ENCODE measurements at places on chromosomes 7 and 10.

GRCh38 chr7:91731976-91732375 is 148.5 kb downstream of the MTERF1 start:
- DNase-seq, result no peak

DNA sequence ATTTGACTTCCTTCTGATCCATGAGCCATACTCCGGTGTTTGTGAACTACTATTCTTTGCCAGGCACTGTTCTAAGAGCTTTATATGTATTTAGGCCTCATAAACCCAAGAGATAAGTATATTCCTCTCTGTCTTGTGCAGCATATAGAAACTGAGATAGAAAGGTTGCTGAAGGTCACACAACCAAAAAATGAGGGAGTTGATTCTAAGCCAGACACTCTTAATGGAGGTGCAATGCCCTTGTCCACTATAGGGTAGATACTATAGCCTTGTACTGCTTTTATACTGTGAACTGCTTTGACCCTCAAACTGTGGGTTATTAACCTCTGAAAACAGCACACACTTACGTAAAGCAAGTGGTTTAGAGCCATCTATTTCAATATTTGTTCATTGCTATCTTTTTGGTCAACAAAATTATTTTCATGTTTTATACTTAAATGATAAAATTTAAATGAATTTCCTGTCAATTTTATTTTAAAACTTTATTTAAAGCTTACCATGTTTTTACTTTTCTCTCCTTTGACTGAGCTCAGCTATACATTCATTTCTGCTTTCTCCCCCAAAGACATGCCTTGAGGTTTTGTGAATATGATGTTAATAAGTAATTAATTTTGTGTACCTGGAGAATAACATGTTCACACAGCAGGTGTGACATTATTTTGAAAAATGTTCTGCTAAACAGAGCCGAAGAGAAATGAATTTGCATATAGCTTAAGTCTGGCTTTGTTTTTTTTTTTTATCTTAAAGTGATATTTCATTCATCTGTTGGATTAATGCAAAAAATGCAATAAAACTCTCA is 687.3 kb downstream of the DNAJB9 start:
- DNase-seq, result no peak

- no peak for DNase-seq
These were observed 12.6 kb downstream of the TRIM8 start for GRCh38 chr10:102656791-102657371.

GRCh38 chr7:153943457-153943856 is 108.7 kb upstream of the DPP6 start:
- no peak for DNase-seq

DNA sequence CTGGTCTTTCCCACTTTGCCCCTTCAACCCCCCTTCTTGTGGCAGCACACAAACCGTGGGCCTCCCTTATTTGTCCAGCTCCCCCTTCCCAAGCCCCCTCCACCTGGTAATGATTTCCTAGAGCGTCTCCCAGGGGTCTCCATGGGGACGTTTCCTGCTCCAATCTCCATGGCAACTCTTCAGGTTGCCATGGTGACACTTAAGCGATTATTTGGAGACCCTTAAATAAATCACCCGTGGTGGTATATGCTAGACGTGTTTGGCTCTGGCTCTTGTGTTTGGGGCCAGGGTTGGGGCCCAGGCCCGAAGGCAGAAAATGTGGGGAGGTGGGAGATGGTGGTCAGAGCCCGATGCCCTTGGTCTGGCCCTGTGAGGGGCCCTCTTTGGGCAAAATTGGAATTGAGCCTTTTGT is 41.1 kb upstream of the DLG5 start:
- no peak for DNase-seq

- no peak for DNase-seq
These were observed 31.1 kb upstream of the HIBADH start for GRCh38 chr7:27693794-27694193.

DNA sequence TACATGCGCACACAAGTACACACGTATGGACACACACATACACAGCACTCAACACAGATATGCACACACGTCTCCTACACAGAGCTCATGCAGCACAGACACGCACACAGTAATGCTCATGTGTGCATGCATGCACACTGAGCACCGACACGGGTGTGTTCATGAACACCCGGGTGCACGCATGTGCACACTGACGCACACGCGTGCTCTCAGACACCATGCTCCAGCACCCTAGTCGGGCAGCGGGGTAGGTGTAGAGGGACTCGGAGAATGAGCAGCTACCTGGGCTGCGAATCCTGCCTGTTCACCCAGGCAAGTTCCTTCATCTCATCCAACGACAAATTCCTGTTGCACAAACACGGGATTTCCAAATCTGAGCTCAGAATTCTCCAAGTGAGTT is 184.7 kb downstream of the MAD1L1 start:
- no peak for DNase-seq

GRCh38 chr10:61845950-61846268 is 55.6 kb upstream of the ARID5B start:
- DNase-seq, result no peak

DNA sequence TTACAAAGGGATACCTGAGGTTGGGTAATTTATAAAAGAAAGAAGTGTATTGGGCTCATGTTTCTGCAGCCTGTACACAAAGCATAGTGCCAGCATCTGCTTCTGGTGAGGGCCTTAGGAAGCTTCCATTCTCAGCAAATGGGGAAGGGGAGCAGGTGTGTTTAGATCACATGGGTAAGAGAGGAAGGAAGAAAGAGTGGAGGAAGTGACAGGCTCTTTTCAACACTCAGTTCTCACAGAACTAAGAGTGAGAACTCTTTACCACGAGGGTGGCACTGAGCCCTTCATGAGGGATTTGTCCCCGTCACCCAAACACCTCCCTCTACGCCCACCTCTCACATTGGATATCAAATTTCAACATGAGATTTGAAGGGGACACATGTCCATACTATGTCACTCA is 506 bp upstream of the FAM170B start:
- DNase-seq, result no peak

GRCh38 chr7:129436335-129436923 is 2.2 kb downstream of the STRIP2 start:
- no peak for DNase-seq

- no peak for DNase-seq
These were observed 375.4 kb upstream of the TPK1 start for GRCh38 chr7:145211211-145211610.

GRCh38 chr10:120477021-120477742 is 20.2 kb downstream of the PLPP4 start:
- no peak for DNase-seq

GRCh38 chr10:11026773-11027172 is 9.1 kb downstream of the CELF2 start:
- DNase-seq, result no peak

DNA sequence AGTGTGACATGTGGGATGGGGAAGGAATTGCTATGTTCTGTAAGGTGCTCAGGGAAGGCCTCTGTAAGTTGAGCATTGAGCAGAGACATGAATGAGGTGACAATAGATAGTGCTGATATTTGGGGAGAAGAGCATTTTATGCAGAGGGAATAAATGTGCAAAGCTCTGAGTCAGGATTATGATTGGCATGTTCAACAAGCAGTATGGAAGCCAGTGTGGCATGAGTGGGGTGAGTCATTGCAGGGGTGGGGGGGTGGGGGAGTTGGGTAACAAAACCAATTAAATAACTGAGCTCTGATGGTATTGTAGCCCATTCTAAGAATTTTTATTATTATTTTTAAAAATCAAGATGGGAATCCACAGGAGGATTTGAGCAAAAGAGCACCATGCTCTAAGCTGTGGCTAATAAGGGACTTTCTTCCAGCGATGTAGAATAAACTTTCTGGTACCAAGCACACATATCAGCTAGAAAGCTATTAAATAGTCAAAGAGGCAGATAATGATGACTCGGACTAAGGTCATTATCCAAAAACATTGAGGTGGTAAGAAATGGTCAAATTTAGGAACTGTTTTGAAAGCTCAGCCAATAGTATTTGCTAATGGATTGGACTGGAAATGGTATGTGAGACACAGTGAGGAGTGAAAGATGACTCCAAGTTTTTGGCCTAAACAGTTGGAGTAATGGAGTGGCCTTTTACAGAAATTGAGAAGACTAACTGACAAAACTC is 96.4 kb downstream of the PRKG1 start:
- DNase-seq, result no peak

GRCh38 chr10:120530699-120531098 is 73.7 kb downstream of the PLPP4 start:
- no peak for DNase-seq

DNA sequence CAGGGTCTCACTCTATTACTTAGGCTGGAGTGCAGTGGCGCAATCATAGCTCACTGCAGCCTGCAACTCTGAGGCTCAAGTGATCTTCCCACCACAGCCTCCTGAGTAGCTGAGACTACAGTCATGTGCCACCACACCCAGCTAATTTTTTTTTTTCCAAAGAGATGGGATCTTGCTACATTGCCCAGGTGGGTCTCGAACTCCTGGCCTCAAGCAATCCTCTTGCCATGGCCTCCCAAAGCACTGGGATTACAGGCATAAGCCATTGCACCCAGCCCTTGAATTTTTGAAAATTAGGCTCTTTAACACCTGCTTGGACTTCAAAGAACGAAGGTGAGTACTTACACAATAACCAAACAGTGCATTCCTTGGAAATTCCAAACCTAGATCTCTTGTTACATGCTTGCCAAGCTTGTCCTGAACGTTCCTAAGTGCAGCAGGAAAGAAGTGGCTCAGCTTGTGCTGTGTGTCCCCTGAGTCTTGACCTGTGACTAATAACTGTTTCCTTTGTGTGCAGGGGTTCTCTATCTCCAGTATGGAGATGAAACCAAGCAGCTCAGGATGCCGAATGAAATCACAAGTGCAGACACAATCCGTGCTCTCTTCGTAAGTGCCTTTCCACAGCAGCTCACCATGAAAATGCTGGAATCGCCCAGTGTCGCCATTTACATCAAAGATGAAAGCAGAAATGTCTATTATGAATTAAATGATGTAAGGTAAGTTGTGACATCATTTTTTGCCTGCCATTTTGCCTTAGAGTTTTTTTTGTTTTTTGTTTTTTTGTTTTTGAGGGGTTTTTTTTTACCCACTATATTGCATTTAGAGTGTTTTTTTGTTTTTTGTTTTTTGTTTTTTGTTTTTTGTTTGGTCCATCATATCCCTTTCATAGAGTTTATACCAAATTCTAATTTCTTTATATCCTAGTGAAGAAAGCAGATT is 223.8 kb downstream of the KIAA1217 start:
- DNase-seq, result no peak

DNA sequence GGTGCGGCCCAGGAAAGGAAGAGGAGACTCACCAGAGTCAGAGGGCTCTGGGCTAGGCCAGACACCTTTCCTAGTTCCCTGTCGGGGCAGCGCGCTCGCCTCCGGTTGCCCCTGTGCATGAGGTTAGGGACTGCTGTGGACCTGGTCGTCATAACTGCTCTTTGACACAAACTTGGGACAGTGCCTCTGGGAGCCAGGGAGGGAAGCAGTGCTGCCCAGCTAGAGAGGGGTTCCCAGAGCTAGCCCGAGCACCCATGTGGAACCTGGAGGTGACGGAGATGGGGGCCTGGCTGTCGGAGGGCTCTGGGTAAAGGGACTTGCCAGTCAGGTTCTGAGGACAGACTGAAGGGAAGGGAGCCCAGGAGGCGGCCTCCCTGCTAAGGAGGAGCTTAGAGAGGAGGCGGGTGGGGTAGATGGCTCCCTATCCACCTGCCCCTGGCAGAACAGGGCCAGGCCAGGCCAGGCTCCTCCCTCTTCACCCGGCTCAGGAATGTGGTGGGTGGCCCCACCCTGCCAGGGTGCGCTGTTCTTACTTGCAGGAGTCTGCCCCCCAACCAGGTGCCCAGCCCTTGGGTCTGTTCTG is 29.7 kb downstream of the AGAP3 start:
- DNase-seq, result peak; percentile 47

- no peak for DNase-seq
These were observed 14.6 kb upstream of the FZD1 start for GRCh38 chr7:91249506-91250233.

- DNase-seq, result no peak
These were observed 116.8 kb downstream of the MAD1L1 start for GRCh38 chr7:2115760-2116447.

- no peak for DNase-seq
These were observed 475.5 kb downstream of the NXPH1 start for GRCh38 chr7:8908889-8909288.

GRCh38 chr7:29350351-29350750 is 155.8 kb downstream of the CHN2 start:
- no peak for DNase-seq

DNA sequence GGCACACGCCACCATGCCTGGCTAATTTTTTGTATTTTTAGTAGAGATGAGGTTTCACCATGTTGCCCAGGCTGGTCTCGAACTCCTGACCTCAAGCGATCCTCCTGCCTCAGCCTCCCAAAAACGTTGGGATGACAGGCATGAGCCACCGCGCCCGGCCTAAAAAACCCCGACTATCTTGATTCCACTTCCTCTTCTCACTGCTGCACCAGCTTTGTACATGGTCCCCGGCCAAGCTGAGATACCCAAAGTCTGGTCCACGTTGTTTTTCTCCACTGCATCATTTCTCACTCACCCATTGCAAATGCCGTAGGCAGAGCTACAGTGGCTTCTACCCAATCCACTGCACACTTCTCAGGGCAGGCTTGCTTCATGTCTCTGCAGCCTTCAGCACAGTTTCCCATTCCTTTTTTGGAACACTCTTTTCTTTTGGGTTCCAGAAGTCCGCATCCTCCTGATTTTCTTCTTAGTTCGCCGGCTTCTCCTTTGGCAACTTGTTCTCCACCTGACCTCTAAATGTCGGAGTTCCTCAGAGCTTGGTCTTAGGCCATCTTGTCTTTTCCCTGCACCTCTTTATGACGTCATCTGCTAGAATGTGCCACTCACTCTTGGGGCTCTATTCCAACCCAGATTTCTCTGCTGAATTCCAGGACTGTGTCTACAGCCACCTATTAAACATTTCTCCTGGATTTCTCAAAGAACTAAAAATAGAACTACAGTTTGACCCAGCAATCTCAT is 6.0 kb upstream of the GNB2 start:
- DNase-seq, result no peak

- DNase-seq, result no peak
These were observed 89.2 kb downstream of the AOAH start for GRCh38 chr7:36635091-36635490.

DNA sequence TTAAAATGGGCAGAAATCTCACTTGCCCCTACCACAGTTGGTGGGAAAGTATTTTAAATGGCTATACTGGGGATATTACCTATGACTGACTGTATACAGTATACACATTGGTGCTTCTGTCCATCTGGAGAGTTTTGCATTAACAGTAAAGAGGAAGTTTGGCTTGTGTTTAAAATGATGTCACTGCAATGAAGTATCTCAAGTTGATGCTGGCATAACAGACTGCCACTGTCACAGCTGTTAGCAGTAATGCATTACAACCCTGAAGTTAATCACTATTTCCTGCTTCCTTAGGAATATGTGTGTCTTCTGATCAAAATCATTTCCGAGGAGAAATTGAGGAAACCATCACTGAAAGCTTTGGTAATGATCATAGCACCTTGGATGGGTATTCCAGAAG is 1.9 kb downstream of the DKK1 start:
- DNase-seq, result no peak
